Naive thymus-derived CD8-positive, alpha-beta T cell (primary cell): ENCODE measurements at places on chromosomes 5 and 9. TPM values are rescaled to one million over a fixed set of nuclear protein-coding genes. Genes with fewer than 3 reads are reported as not detected.

DNA sequence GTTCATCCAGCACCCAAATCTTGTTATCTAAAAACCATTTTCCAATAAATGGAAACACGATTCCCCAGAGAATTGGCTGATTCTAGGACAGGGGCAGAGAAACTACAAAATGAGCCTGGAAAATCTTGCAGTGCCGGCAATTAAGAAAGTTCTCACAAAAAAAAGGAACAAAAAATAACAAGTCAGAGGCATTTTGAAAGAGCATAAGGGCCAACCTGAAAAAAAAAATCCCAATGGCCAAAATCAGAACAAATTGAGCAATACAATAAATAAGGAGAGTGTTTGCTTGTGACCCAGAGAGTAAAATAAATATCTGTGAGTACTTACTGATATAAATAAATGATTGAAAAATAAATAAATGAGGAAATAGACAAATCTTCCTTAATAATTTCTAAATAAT, 55.1 kb upstream of the S1PR3 start:
- peaks cover 3% of the 10 kb centered on the region for H3K4me1 ChIP-seq
- H3K27me3 ChIP-seq, result peaks cover 13% of the 10 kb centered on the region
- H3K27ac ChIP-seq, result no peak overlapping the region
- no peak overlapping the region for H3K4me3 ChIP-seq

- no peak overlapping the region for H3K4me3 ChIP-seq
- no peak for DNase-seq
- no peaks in the 10 kb centered on the region for H3K4me1 ChIP-seq
- peaks cover 4% of the 10 kb centered on the region for H3K27me3 ChIP-seq
Observed at GRCh38 chr5:67875601-67876000, 340.0 kb upstream of the PIK3R1 start.

DNA sequence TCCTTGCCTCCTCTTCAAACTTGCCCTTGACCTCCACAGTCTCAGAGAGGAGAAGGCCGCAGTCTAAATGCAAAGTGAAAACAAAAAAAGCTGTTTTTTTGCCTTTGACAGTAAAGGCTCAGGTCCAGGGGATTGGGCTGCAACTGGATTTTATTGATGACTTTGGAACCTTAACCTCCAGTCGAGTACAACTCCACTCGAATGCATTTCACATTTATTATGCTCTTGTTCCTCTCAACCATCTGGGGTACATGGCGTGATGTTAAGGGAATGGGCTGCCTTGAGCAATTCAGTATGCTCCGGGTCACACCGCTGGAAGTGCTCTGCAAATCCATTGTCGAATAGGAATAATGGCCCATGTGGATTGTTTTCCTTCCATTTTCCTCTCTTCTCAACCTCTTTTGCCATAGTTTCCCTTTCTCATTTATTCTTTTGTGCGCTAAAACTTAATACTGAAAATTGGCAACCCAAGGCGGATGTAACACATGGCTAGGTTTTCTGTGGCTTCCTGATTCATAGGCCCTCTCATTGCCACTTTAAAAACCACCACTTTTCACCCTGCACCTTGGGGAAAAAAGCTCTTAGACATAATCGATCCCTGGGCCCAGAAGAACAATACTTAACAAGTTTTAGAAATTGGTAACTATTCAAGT, 34.3 kb downstream of the ITK start:
- H3K36me3 ChIP-seq, result peaks cover 83% of the 10 kb centered on the region
- H3K27ac ChIP-seq, result peak overlapping the region; percentile 94
- peak overlapping the region; percentile 68 for H3K4me3 ChIP-seq
- no peaks in the 10 kb centered on the region for H3K27me3 ChIP-seq
- DNase-seq, result no peak
- peaks cover 52% of the 10 kb centered on the region for H3K4me1 ChIP-seq

DNA sequence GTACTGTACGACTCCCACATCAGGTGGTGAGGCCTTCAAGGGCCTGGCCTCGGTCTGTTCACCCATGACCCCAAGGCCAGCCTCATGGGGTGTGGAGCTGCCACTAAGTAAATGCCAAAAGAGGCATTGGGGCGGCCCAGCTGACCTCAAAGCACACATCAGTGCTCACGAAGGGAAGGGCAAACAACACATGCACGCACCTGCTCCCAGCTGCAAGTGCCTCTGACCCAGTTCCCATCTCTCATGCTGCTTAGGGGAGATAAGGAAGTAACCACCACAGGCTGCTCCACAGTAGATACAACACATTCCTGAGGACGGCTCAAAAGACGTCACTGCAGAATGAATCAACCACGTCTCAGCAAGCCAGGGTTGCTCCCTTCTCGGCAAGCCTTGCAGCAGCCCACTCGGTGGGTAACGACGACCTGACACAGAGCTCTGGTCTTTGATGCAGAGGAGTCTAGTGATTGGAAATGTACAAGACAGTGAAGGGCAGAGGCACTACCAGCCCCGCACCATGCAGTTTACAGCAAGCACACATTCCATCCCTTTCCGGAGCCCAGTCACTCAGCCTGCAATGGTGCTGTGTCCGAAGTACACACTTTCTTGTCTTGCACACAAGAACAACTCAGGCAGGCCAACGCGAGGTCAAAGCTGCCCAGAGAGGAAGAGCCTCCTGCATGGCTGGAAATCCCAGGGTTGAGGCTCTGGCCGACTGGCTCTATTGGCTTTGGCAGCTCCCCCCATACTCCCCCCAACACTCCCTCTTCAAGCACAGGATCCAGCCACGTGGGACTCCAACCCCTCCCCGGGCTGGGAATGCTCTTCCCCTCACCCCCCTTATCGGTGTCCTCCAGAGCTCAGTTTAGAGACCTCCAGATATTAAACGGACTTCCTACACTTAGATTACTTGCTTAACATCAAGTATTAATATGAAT, 31.8 kb downstream of the FABP6 start:
- H3K27me3 ChIP-seq, result peaks cover 2% of the 10 kb centered on the region
- no peak for DNase-seq
- no peak overlapping the region for H3K27ac ChIP-seq

DNA sequence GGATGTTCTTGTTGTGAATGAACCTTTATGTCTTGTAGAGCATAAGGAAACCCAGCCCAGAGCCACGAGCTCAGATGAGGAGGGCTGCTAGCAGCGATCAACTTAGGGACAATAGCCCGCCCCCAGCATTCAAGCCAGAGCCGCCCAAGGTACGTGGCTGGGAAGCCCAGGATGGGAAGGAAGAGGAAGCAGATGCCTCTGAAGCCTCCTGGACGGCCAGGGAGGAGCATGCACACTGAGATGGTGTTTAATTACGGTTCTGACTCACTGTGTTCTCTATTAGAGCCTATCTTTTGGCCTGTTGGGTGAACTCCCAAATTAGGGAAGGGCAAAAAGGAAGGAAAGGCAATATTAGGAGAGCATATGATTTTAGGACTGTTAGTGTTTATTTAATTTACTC, 75.3 kb downstream of the TJP2 start:
- no peak overlapping the region for H3K27ac ChIP-seq
- DNase-seq, result no peak
- no peak overlapping the region for H3K4me3 ChIP-seq
- peaks cover 32% of the 10 kb centered on the region for H3K36me3 ChIP-seq

GRCh38 chr9:107180206-107180605, 102.9 kb upstream of the RAD23B start:
- DNase-seq, result no peak
- H3K27ac ChIP-seq, result no peak overlapping the region
- peaks cover 21% of the 10 kb centered on the region for H3K27me3 ChIP-seq
- peaks cover 7% of the 10 kb centered on the region for H3K36me3 ChIP-seq

- H3K4me1 ChIP-seq, result no peaks in the 10 kb centered on the region
- H3K27me3 ChIP-seq, result peaks cover 6% of the 10 kb centered on the region
- H3K36me3 ChIP-seq, result no peaks in the 10 kb centered on the region
- DNase-seq, result no peak
- H3K27ac ChIP-seq, result no peak overlapping the region
Observed at GRCh38 chr5:428754-429452, 14.1 kb upstream of the EXOC3 start.

DNA sequence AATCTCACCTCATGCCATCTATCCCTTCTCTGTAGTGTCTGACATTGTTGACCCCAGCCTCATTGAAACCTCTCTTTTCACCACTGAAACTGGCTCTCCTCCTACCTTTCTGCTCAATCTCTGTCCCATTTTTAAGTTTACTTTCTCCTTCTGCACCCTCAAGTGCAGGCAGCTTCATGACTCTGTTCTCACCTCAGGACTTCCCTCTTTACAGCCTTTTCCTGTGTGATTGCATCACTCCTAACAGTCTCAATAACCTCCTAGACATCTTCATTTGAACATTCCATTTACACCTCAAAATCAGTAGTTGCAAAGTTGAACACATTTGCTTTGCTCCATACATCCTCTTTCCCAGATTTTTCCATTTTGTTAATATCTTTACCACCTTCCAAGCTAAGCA, 172.1 kb downstream of the RASEF start:
- H3K27me3 ChIP-seq, result no peaks in the 10 kb centered on the region
- no peaks in the 10 kb centered on the region for H3K36me3 ChIP-seq
- no peaks in the 10 kb centered on the region for H3K4me1 ChIP-seq
- no peak for DNase-seq

DNA sequence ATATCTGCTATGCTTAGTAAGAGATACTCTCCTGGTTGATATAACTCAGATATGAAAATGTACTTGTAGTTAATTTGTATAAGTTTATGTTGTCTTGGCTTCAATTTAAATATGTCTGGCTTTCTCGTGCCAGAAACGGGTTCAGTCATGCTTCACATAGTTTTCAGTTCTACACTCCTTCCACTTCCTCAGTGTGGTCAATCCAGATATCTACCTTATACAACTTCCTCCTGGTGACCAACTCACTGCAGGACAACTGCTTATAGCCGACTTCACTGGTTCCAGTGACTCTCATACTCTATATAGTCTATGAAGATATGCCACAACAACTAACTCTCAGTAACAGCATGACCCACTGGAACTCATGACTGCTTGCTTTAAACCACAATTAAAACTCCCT, 690.4 kb downstream of the SLCO4C1 start:
- H3K27ac ChIP-seq, result no peak overlapping the region
- no peaks in the 10 kb centered on the region for H3K4me1 ChIP-seq
- H3K27me3 ChIP-seq, result no peaks in the 10 kb centered on the region
- DNase-seq, result no peak

DNA sequence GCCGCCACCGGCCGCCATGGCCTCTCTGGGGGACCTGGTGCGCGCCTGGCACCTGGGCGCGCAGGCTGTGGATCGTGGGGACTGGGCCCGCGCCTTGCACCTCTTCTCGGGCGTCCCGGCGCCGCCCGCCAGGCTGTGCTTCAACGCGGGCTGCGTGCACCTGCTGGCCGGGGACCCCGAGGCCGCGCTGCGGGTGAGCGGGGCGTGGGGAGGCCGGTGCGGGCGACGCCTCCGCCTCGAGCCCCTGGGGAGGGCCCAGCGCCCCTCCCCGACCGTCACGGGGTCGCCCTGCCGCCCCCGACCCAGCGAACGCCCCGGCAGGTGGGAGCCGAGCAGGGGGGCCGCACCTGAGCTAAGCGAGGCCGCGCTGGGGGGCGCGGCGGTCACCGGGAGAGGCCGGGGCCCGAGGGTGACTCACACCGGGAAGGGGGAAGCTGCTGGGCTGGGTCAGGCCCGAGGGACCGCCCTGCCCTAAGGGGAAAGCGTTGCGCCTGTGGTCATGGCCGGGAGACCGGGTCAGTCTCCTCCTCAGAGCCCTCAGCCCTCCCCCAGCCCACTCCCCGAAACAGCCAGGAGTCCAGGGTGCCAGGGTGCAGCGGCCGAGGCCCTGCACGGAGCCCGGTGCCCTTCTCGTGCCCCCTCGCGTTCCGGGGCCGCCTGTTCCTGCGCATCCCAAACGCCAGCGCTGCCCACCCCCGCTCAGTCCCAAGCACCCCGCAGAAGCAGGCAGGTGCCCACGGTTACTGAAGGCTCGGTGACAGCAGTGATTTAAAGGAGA, 510 bp downstream of the NOXA1 start:
- peak overlapping the region; percentile 78 for H3K4me3 ChIP-seq
- no peaks in the 10 kb centered on the region for H3K27me3 ChIP-seq
- DNase-seq, result no peak
- H3K27ac ChIP-seq, result no peak overlapping the region

Gene EQTN
- not detected for total RNA-seq

Gene PAPPA
- total RNA-seq, result not detected
